ENCODE measurements at places on chromosomes 7 and 10. TPM values are rescaled to one million over a fixed set of nuclear protein-coding genes. Genes with fewer than 3 reads are reported as not detected.

The RET gene
- not detected for total RNA-seq

The GDF2 gene
- not detected for total RNA-seq

The PDZD7 gene
- 0.14 TPM for total RNA-seq

The CYP26C1 gene
- total RNA-seq, result not detected

The PLXNA4 gene
- total RNA-seq, result 27.7 TPM

The ICA1 gene
- total RNA-seq, result 9.9 TPM

The ITPRID1 gene
- total RNA-seq, result not detected

The HOXA5 gene
- total RNA-seq, result 0.35 TPM

The TEX36 gene
- not detected for total RNA-seq

The MYO1G gene
- total RNA-seq, result 2.0 TPM

DNA sequence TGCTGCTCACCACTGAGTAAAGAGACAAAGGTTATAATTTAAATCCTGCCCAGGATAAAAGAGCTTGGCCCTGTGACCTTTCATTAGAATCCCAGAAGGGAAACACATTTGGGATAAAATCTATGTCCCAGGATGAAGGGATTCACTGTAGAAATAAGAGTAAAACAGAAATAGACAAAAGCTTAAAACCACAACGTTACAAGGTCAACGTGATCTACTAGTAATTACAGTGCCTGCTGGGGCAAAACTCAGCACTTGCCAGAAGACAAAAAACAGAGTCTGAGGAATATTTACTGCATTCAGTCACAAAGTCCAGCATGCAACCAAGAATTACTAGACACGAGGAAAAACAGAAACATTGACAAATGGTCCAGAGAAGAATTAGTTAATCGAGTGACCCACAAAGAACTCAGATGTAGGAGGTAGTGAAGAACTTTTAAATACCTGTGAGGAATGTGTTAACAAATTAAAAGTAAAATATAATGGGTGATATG lies 982.3 kb downstream of the GATA3 start:
- H3K27me3 ChIP-seq, result no peaks in the 10 kb centered on the region
- no peak overlapping the region for H3K27ac ChIP-seq
- no peak overlapping the region for H3K4me3 ChIP-seq

GRCh38 chr10:18020523-18020922 lies 68.8 kb downstream of the SLC39A12 start:
- no peak overlapping the region for H3K4me3 ChIP-seq
- no peak for DNase-seq
- no peaks in the 10 kb centered on the region for H3K36me3 ChIP-seq
- H3K4me1 ChIP-seq, result no peaks in the 10 kb centered on the region
- H3K27ac ChIP-seq, result no peak overlapping the region

GRCh38 chr10:55013318-55013717 lies 212.3 kb upstream of the PCDH15 start:
- no peak overlapping the region for H3K4me3 ChIP-seq
- H3K36me3 ChIP-seq, result no peaks in the 10 kb centered on the region
- no peak overlapping the region for H3K27ac ChIP-seq
- no peaks in the 10 kb centered on the region for H3K27me3 ChIP-seq
- no peaks in the 10 kb centered on the region for H3K4me1 ChIP-seq

DNA sequence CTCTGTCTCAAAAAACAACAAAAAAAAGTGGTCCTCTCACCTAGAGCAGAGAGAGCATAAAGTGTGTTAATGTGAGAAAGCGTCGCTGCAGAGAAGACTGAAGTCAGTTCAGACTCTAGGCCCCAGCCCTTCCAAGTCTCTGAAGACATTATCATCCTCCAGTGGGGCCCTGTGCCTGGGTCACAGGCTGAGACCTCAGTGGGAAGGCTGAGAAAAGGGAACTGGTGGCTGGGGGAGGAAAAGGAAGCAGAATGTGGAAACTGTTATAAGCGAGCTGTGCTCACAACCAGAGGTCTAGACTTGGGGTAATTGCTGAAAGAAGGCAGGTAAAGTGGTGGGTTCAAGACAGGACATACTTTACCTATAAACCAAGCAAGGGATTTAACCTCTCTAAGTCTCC lies 4.9 kb upstream of the RRP12 start:
- DNase-seq, result no peak
- H3K36me3 ChIP-seq, result no peaks in the 10 kb centered on the region
- H3K27me3 ChIP-seq, result no peaks in the 10 kb centered on the region
- no peak overlapping the region for H3K4me3 ChIP-seq

DNA sequence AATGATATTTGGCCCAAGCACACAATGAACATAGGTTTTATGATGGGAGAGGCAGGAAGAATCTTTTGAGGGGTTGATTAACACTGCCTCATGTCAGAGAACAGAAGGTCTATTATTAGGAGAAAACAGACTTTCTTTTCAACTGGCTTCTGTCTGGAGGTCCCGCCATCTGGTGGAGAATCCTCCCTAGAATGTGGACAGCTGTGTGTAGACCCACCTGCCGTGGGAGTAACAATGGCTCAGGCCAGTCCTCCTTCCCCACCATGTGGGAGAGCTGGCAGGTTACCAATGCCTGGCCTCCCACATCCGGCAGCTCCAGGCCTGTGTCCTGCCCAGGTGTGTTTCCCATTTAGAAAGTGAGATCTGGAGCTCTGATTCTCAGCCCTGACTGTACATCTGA lies 70.4 kb upstream of the AOAH start:
- no peak overlapping the region for H3K27ac ChIP-seq
- H3K4me1 ChIP-seq, result no peaks in the 10 kb centered on the region
- no peak overlapping the region for H3K4me3 ChIP-seq
- H3K27me3 ChIP-seq, result no peaks in the 10 kb centered on the region
- no peaks in the 10 kb centered on the region for H3K36me3 ChIP-seq
- DNase-seq, result no peak

DNA sequence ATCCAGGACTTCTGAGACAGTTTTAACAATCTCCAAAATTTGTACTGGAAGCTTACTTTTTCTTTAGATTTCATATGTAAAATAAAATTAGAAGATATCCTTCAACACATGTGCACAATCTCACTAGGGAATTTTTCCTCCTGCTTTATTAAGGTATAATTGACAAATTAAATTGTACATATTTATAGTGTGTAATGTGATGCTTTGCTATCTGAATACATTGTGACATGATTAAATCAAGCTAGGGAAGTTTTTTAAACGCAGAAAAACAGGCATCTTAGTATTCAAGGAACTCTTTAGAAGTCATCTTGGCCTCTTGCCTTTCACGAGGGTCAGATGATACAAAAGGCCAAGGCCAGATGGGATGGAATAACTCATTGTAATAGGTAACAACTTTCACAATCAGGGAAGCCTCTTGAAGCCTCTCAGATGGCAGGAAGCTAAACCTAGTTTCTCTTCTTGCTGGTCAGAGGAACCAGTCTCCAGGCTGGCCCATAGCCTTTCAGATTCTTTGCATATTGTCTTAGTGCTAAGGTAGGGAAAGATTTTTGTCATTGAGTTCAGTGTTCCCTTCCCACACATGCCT lies 78.7 kb downstream of the RHOBTB1 start:
- H3K4me3 ChIP-seq, result no peak overlapping the region
- no peaks in the 10 kb centered on the region for H3K4me1 ChIP-seq
- peaks cover 7% of the 10 kb centered on the region for H3K36me3 ChIP-seq
- no peaks in the 10 kb centered on the region for H3K27me3 ChIP-seq
- no peak overlapping the region for H3K27ac ChIP-seq

DNA sequence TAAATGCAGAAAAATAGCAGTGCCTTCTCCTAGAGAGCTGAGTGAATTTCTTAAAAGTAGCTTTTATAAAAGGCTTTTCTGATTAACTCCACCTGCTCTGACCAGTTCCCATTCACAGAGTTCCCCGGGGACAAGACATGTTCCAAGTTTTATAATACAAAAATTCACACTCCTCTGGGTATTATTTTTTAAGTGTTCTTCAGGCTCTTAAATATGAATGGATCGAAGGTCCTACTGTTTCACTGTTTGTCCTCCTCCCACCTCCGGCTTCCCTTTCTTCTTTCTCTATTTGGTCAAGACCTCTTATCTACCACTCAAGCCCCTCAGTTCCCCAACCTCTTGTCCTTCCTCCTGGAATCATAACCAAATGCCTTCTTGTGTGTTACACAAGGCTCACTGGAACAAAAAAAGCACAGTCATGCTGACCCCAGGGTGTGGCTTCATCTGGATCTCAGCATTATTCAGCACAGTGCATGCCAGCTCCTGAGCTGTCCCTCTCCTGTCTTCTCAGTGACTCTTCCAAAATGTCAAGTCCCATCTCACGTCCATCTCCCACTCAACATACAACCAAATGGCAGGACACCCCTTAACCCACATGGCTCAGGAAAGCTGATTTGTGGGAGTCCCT lies 222.4 kb downstream of the SORCS1 start:
- no peaks in the 10 kb centered on the region for H3K4me1 ChIP-seq
- no peaks in the 10 kb centered on the region for H3K36me3 ChIP-seq
- no peaks in the 10 kb centered on the region for H3K27me3 ChIP-seq
- no peak overlapping the region for H3K27ac ChIP-seq
- no peak for DNase-seq
- no peak overlapping the region for H3K4me3 ChIP-seq

DNA sequence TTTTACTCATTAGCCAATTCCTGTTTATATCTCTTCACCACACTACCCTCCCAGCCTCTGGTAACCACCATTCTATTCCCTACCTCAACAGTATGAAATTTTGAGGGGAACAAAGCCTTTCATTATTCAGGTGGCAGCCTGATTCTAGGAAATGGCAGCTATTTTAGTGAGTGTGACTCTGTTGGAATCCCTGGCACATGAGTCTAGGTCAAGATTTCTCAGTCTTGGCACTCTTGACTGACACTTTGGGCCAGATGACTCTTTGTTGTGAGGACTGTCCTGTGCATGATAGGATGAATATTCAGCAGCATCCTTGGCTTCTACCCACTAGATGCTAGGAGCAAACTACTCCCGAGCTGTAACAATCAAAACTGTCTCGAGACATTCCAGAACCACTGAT lies 322.8 kb upstream of the PHYHIPL start:
- peaks cover 17% of the 10 kb centered on the region for H3K4me1 ChIP-seq
- no peak overlapping the region for H3K27ac ChIP-seq
- no peaks in the 10 kb centered on the region for H3K36me3 ChIP-seq
- DNase-seq, result no peak
- no peak overlapping the region for H3K4me3 ChIP-seq
- no peaks in the 10 kb centered on the region for H3K27me3 ChIP-seq

DNA sequence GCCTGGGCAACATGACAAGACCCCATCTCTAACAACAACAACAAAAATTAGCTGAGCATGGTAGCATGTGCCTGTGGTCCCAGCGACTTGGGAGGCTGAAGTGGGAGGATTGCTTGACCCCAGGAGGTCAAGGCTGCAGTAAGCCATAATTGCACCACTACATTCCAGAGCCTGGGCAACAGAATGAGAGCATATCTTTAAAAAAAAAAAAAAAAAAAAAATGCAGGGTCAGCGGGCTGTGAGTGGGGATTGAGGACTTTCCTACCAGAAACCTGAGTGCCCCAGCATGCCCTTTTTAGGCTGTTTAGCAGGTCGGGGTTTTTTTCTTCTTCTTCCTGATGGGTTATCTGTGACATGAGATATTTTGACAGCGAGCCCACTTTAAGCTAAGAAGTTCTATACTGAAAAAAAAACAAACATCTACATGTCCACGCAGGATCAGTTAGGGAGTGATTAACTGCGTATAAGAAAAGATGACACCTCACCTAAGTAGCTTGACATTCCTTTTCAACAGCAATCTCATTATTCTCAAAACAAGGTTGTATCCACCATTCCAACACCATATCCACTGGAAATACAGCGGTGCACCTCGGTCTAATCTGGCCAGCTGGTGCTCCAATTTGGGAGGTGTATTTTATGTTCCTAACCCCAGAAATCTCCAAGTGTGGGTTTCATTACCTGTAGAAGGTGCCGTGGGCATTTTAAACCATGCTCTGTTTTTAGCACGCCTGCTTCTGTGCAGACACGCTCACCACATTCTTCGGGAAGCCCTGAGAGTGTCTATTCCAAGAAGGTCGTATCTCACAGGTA lies 13.8 kb upstream of the RFC2 start:
- no peak for DNase-seq
- H3K27ac ChIP-seq, result no peak overlapping the region
- H3K4me3 ChIP-seq, result no peak overlapping the region
- H3K4me1 ChIP-seq, result peaks cover 11% of the 10 kb centered on the region
- H3K36me3 ChIP-seq, result no peaks in the 10 kb centered on the region

GRCh38 chr10:34766266-34766600 lies 48.9 kb downstream of the PARD3 start:
- no peak for DNase-seq
- no peaks in the 10 kb centered on the region for H3K27me3 ChIP-seq
- H3K36me3 ChIP-seq, result no peaks in the 10 kb centered on the region
- peaks cover 4% of the 10 kb centered on the region for H3K4me1 ChIP-seq
- no peak overlapping the region for H3K27ac ChIP-seq

- no peak overlapping the region for H3K27ac ChIP-seq
- H3K4me1 ChIP-seq, result no peaks in the 10 kb centered on the region
- no peak for DNase-seq
- no peak overlapping the region for H3K4me3 ChIP-seq
- H3K36me3 ChIP-seq, result no peaks in the 10 kb centered on the region
- H3K27me3 ChIP-seq, result no peaks in the 10 kb centered on the region
Observed at GRCh38 chr7:28835800-28836199, 122.3 kb downstream of the TRIL start.

DNA sequence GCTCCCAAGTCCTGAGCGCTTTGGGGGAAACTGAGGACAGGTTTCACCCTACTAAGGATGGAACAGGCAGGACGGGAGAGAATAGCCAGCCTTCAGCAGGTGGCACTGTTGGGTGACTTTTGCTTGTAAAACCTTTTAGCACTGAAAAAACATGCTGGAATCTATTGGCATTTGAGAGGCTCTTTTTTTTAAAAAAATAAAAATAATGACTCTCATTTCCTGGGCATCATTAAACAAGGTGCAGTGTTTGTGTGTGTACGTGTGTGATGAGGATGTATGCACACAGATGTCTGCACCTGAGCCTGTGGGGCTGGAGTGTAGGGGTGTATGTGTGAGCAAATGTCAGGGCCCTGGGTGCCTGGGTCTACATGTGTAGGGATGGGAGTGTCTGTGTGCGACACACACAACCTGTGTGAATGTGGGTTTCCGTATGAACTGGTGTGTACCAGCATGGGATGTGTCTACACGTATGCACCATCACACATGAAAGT lies 177.9 kb downstream of the RPS24 start:
- H3K36me3 ChIP-seq, result no peaks in the 10 kb centered on the region
- no peaks in the 10 kb centered on the region for H3K27me3 ChIP-seq
- DNase-seq, result no peak

DNA sequence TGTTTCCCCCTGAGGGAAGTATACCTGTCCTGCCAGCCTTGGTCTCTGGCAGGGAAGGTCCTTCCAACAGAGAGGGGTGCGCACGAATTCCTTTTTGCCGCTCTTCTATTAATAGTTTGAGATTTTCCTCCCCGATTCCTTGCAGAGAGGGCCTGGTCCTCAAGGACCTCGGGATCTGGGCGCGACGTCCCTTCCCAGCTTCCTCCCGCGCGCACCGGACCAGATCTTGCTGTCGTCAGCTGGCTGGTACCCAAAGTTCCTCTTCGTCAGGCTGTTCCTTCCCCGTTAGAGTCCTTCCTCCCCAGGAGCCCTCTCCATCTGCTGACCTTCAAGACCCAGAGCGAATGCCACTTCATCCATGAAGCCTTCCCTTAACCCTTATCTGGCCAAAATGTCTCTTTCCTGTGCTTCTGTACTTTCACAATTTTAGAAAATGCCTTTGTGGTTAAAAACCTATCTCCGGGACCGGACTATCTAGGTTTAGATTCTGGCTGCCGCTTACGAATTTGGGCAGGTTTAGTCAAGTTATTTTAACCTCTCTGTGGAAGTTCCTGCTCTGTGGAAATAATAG lies 851 bp upstream of the GOT1 start:
- H3K27ac ChIP-seq, result peak overlapping the region; percentile 72
- H3K4me3 ChIP-seq, result peak overlapping the region; percentile 77
- H3K27me3 ChIP-seq, result no peaks in the 10 kb centered on the region

Data from thoracic aorta (tissue), 2 donors.